ENCODE measurements at places on chromosomes 6 and 20. TPM values are rescaled to one million over a fixed set of nuclear protein-coding genes. Genes with fewer than 3 reads are reported as not detected.
A peak's percentile ranks its signal among the peaks of the same experiment; 100 is the strongest.

- DNase-seq: no peak
Observed at GRCh38 chr6:156273065-156273711, 504.0 kb upstream of the ARID1B start.

- no peak for DNase-seq
Observed at GRCh38 chr6:84870672-84871071, 106.3 kb upstream of the TBX18 start.

DNA sequence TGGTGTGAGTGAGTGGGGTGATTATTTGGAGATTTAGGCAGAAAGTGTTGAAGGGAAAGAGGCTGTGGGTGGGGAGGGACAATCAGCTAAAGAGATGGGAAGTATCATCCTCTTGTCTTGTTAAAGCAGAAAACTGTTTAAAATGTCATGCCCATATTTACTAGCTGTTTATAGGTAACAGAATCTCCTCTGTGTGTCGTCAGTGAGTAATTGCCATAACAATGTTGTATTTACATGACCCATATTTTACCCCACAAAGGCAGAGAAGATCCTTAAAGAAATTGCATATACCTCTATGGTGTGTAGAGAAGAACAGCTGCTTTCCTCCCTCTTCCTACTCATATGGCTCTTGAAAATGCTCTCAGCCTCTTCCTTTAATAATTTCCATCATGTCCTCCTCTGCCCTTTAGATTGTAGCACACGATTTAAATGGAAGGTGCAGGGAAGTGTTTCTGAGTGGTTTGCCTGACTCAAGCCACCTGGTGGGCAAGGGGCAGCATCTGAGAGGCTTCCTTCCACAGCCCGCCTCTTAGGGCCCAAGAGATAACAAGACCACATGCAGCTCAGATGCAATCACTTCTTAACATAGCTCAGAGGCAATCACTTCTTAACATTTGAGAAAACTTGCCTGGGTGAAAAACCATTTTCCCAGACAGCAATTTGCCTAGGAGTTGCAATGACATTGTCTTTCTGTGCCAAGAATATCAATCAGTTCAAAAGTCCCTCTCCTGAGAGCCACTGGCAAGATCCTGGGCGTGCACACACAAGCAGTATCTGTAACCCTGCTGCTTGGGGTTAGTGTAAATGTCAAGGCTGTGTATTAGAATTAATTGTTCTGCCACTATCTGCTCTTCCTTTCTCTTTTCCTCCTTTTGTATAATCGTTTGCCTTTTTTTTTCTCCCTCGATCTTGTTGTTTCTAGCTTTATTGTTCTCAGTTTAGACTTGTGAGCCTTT lies 44.1 kb upstream of the EDN1 start:
- DNase-seq: no peak

Gene FNDC11
- 3.9 TPM for total RNA-seq

Gene NT5E
- total RNA-seq: 112 TPM

DNA sequence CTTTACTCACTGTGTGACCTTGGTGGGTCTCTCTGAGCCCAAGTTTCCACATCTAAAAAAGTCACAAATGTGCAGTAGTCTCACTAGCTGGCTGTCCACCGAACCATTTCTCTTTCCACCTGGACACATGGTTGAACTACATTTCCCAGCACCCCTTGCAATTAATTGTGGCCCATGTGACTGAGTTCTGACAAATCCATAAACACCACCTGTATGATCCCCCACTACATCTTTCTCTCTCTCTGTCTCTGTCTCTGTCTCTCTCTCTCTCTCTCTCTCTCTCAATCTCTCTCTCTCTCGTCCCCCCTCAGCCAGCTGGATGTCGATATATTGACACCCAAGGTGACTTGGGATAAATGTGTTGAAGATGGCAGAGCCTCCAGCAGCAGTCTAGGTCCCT lies 42.8 kb downstream of the SNHG17 start:
- peak; percentile 16 for DNase-seq

Gene GRM1
- total RNA-seq: not detected

- no peak for DNase-seq
Observed at GRCh38 chr20:61537239-61538182, 285.4 kb downstream of the CDH4 start.

Gene TRAPPC3L
- total RNA-seq: not detected

Gene IL17A
- not detected for total RNA-seq

Gene ULBP2
- total RNA-seq: 3.1 TPM

Gene HAO1
- total RNA-seq: not detected

DNA sequence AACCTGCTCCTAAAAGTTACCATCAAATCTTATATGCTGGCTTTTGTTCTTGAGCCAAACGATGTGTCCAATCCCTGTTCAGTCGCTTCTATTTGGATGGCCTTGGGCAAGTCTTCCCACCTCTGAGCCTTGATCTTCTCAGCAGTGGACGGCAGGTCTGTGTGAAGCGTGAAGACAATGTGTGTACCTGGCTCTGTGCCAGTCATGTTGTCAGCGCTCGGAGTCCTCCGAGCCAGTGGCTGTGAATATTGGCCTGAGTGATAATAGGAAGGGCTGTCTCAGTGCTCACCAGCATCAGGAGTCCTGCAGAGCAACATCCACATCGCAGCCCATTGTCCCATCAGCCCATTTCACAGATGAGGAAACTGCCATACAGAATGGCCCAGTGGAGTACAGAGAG lies 219.0 kb downstream of the CDC5L start:
- no peak for DNase-seq

Gene TPBG
- total RNA-seq: 96.9 TPM

DNA sequence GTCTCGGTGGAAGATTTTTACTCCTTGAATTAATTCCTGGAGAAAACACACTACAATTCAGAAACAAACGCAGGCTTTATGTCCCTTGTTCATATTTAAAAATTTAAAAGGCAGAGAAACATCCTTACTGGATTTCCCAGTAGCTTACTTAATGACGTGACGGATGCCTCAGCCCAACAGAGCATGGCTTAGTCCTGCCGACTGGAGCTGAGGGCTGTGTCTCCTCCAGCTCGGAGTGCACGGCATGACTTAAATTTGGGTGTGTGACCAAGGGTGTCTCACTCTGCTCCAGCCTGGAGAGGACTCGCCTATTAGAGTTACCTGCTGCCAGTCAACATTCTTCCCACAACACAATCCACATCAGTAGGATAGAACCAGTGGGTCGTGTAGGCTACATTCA lies 107.1 kb downstream of the PSMB1 start:
- DNase-seq: no peak

GRCh38 chr20:4153251-4153650 lies 137.9 kb upstream of the RNF24 start:
- DNase-seq: peak; percentile 61

GRCh38 chr6:152271776-152272464 lies 365.2 kb downstream of the SYNE1 start:
- peak; percentile 51 for DNase-seq

Gene FAM50B
- total RNA-seq: 4.0 TPM

DNA sequence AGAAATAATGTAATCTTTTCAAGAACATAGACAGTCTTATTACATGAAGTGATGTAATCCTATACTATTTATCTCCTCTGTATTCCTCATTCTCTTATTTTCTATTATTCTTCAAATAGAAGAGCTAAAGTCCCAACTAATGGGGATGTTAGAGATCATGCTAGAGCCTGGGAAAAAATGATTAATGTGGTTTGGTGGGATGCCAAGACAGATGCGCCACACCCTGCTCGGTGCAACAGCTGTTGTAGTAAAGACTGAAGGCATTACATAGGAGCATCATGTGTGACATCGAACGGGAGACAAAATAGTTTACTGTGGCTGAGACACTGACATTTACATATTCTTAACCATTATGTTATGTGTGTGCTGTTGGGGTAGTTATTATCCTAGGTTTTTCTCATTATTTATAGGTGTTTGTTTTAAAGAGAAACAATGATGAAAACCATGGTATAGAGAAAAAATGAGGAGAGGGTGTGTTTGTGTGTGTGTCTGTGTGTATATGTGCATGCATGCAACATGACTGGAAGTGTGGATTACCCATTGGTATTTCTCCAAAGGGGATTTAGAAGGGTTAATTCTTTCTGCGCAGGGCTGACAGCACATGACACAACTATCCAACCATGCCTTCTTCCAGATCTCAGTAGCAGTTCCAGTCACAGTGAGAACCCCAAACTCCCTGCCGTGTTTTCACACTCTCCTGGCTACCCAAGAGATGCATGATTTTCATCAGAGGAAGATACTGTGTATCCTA lies 155.3 kb downstream of the EYA4 start:
- peak; percentile 12 for DNase-seq

Gene HTR1E
- not detected for total RNA-seq

Gene MUC21
- total RNA-seq: not detected
